ENCODE measurements at places on chromosomes 7 and 10.

DNA sequence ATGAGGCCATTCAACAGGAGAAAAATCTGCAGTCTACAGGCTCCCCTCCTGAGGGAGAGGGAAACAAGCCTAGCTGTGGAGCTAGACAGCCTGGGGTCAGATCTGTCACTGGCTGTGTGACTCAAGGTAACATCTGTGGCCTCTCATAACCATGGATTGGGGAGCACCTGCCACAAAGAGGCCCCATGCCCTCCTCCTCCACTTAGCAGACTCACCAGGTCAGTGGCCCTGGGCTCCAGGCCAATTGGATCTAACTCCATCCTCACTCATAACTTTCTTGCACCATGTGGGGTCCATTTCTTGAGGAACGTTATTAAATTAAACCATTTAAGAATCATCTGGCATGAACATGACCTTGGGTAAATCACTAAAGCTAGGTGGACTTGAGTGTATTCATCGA, 1.8 kb downstream of the GDF10 start:
- no peak for DNase-seq

- no peak for DNase-seq
These were observed 346.0 kb upstream of the BMPER start for GRCh38 chr7:33559324-33559710.

GRCh38 chr7:156380261-156380660, 260.3 kb upstream of the RNF32 start:
- no peak for DNase-seq

- DNase-seq, result no peak
These were observed 44.3 kb downstream of the AHR start for GRCh38 chr7:17342756-17343155.

GRCh38 chr10:29797616-29798015, 162.8 kb upstream of the SVIL start:
- DNase-seq, result no peak

GRCh38 chr10:52280051-52280450, 34.0 kb upstream of the DKK1 start:
- no peak for DNase-seq

DNA sequence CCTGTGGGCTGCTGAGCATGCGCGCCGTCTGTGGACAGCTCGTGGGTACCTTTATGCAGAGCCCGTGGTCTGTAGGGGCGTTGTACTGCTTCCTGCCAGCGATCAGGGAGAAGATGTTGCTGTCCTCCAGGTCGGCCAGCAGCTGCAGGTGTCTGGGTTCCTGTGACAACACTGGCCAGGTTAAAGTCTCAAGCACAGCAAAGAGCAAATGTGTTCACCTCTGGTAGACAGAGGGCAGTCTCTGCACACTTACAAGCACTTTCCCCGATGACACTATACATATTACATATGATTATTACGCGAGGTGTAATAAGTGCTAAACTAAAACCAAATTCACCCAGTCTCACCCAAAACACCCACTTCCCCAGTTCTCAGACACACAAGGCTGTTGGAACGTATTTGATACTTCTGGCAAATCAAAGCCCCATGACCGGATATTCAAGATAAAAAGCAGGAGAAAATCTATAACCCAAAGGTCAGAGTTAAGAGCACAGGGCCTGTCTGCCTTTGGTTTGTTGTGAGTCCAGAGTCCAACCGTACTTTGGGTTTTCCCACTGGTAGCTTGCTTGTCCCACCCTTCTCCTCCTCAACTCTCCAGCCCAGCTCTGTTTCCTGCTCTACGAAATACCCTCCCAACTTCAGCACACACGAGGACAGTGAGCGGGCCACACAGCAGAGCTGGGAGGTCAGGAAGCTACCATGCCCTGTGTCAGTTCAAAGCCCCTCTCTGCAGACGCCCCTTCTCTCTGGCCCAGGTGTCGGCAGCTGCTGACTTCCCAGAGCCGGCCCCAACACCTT, 49.7 kb upstream of the DDC start:
- DNase-seq, result no peak

GRCh38 chr10:5625992-5626777, 40.2 kb downstream of the ASB13 start:
- no peak for DNase-seq

GRCh38 chr7:93551063-93551895, 23.2 kb downstream of the CALCR start:
- peak; percentile 28 for DNase-seq

GRCh38 chr7:137696988-137697387, 149.8 kb downstream of the DGKI start:
- DNase-seq, result no peak

DNA sequence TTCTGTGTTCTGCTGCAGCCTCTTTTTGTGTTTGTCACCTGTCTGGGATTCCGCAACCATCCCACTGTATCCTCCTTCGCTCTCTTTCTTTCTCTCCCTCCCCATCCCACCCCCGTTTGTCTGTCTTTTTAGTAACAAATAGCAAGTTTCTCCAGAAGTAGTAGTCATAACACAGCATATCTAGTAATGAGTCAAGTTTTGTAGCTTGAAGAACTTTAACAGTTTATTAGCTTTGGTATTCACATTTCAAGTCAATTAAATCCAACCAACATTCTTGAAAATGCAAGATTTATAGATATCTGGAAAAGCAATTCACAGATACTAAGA, 154.1 kb upstream of the MTPN start:
- DNase-seq, result no peak

GRCh38 chr10:103593022-103593570, 99.6 kb downstream of the NEURL1 start:
- no peak for DNase-seq

- DNase-seq, result no peak
These were observed 92.8 kb downstream of the TCF7L2 start for GRCh38 chr10:113042868-113043267.

DNA sequence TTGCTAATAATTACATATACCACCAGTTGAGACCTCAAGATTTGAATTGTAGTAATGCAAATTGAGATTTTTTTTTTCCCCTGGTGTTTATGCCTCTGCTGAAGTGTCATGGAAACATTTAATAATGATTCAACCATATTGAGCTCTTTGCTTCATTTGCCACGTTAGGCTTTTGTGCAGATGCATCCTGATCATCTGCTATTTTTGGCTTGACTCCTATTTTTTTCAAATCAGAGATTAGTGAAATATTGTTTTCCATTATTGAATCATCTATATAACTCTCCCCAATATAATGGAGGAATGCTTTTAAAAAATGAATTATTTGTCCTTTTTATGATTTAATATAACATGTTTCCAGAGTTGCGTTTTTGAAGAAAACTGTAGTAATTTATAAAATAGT, 115.1 kb downstream of the SRI start:
- no peak for DNase-seq

DNA sequence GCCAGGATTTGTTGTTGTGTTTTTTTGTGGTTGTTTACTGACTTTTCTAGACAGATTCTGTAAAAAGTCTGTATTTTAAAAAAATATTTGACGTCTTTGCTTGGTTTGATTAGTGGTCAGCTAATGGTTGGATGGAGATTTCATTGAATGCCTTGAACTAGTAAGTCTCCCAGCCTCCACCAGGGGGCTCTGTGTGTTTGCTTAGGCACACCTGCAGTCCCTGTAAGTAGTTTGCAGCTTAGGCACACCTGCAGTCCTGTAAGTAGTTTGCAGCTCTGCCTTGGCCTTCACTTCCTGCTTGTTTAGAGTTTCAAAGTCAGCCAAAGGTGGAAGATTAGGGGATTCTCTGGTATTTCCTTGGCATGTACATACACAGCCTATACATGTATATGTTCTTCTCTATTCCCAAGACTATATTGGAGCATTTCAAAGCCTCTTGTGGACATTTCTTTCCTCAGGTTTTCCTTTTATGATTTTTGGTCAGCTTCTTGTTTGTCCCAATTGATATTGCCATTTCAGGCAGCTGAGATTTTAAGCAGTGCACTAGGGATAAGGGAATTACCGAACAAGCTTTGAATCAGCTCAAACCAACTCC, 101.6 kb downstream of the CCSER2 start:
- DNase-seq, result peak; percentile 59

GRCh38 chr10:70227548-70228320, 5.5 kb downstream of the PPA1 start:
- DNase-seq, result no peak

GRCh38 chr7:80974396-80975358, 55.8 kb upstream of the SEMA3C start:
- no peak for DNase-seq

GRCh38 chr10:112221545-112221944, 38.0 kb upstream of the GPAM start:
- DNase-seq, result no peak

DNA sequence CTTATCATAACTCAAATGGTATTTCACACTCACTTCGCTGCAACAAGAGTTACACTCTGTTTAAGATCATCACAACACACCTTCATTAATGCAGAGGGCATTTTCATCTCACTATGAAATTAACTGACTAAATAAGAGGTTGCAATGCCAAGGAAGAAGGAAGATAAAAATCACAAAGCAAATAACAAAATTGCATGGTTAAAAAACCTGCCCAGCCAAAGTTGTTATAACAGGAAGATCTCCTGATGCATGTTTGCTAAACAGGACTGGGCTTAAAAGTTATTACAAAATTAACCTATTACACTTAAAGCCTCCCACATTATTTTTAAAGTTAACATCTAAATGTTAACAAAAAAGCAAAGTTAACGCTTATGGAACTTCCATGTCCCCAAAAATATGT, 11.8 kb downstream of the FAM13C start:
- DNase-seq, result no peak

- DNase-seq, result no peak
These were observed 254.9 kb downstream of the ELMO1 start for GRCh38 chr7:37193775-37194135.

GRCh38 chr10:45464958-45465567, 91.0 kb downstream of the ALOX5 start:
- DNase-seq, result peak; percentile 82

- no peak for DNase-seq
These were observed 269.7 kb downstream of the ZMYND11 start for GRCh38 chr10:404991-405390.

- no peak for DNase-seq
These were observed 381.3 kb upstream of the NFE2L3 start for GRCh38 chr7:25770670-25771069.

DNA sequence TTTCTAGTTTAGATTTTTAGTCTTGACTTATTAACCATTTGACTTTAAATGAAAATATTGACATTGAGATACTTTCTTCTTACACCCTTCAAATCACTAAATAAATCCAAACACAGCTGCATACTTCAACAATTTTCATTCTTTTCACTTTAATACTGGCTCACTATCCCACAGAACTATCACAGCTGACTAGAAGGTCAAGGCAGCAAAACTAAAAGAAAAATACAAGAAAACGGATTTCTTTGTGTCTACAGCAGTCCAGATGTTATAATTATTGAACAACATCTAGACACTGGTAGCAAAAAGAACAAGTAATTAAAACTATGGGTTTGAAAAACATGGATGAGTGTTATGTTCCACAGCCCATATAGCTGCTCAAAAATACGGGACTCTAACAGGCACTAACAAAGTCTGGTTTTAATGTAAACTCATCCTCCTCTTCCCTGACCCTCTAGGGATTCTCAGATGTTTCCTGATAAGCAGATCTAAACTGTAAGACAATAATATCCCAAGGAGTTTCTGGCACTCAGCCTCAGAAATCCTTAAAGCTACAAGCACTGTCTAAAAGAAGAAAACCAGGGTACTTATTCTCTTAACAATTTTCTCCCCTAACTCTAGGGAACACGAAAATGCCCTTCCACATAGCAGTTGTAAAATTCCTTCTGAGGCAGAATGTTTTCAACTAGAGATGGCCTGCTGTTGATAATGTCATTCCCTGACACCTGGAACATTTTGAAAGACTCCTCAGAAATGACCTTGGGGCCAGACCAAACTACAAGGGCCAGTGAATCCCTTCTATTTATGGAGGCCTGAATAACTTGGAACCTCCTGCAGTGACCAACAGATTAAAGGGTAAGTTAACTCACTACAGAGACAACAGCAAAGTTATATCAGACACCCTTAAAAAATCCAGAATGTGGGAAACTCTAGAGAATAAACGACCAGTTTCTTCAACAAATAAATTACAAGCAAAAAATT, 12.8 kb downstream of the DNMBP start:
- no peak for DNase-seq

- no peak for DNase-seq
These were observed 96.2 kb downstream of the EXOC4 start for GRCh38 chr7:133349101-133349500.

- no peak for DNase-seq
These were observed 1326.3 kb downstream of the XPNPEP1 start for GRCh38 chr10:108597031-108597430.

DNA sequence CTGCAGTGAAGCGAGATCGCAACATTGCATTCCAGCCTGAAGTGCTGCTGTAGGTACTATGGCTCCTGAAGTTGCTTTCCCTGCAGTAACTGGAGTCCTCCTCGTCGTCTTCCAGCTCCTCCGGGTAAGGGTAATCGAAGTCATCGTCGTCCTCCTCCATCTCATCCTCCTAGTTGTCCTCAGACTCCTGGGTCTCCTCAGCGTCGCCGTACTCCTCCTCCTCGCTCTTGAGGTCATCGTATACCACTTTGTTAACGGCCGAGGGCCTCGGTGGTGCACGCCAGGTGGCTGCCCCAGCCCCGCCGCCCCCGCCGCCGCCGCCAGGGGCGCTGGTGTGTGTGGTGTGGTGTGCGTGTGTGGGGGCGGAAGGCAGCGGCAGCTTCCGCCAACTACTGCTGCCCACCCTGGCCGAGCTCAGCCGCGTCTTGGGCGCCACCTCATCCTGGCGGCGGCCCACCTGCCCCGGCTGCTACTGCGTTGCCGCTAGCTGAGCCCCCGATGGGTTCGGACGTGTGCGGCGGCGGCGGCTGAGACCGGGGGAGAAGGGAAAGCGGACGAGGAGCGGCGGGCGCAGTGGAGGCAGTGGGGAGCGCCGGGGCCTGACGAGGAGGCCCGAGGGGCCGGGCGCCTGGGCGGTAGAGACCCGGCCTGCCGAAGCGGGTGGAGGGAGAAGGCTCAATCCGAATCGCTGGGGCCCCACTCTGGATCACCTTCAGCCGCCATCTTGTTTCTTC, 11.8 kb upstream of the ACBD5 start:
- DNase-seq, result no peak

- DNase-seq, result no peak
These were observed 207.8 kb upstream of the MGMT start for GRCh38 chr10:129259128-129259815.
